ENCODE measurements at places on chromosomes 3 and 15.

DNA sequence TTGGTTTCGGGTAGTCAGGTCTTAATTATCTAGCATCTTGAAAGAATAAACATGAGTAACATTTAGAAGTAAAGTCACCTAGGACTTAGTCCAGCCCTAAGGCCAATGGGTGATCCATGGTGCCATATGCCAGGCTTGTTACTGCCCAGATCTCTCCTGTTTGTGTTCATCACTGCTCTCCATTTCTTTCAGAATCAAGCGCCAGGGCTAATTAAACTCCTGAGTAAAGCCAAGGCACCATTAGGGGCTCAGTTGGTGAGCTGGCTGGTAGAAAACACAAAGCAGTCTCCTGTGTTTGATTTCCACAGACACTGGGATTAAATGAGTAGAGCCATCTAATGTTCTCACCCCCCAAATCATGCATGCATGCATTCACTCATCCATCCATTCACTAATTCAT, 11.3 kb downstream of the CYP19A1 start:
- DNase-seq: no peak

DNA sequence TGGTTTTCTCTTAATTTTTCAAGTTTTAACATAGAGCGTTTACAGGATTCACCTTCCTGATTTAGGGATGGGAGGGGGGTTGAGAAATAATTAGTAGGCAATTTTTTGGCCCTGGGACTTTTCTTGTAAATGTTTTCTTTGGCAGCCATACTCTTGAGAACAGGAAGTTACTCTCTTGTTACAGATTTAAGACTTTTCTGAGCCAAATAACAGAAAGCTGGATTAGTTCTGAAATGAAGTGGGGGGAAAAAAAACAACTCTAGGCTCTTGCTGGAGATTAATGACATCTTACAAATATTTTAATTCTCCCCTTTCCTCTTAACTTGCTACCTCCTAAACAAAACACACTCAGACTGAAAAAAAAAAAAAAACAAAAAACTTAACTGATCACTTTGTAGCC, 13.8 kb upstream of the POLR2M start:
- no peak for DNase-seq

DNA sequence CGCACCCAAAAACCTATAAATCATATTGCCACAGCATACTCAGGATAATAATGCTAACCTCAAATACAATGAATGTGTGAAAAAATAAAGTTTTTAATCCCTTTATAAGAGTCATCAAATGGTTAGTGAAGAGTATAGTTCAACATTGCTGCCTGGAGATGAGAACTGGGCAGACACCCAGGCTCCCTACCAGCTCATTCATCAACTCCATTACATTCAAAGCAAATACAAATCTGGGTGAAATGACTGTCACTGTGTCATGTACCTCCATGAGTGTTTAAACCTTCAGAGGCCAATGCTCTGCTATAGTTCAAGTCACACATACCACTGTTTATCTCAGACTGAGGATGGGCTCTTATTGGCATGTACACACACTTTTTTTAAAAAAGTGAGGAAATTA, 167.2 kb upstream of the KCNMB2 start:
- DNase-seq: no peak

DNA sequence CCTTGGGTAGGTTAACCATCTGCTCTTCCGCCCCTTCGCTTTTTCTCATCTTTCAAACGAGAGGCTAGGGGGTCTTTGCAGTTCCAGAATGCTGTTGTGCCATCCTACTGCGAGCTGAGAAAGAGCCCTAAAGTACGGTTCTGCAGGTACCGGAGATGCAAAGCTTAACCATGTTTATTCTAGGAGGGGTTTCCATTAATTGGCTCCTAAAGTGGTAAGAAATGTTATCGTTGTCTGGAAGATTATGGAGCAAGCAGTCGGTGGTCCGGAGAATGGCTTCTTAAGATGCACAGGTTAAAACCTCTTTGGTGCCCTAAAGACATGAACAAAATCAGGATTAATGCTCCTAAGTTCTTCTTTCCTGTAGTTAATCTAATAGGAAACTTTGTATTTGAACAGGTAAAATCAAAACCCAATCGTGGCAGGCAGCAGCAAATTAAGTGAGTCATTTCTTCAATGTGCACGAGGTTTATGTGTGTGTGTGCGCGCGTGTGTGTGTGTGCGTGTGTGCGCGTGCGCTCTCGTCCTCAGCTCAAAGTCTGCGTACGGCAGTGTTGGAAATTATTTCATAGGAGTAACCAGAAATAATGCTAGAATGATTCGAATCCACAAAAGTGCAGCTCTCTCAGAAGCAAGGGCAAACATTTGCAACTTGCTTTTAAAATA, 772 bp downstream of the FAM81A start:
- DNase-seq: no peak

DNA sequence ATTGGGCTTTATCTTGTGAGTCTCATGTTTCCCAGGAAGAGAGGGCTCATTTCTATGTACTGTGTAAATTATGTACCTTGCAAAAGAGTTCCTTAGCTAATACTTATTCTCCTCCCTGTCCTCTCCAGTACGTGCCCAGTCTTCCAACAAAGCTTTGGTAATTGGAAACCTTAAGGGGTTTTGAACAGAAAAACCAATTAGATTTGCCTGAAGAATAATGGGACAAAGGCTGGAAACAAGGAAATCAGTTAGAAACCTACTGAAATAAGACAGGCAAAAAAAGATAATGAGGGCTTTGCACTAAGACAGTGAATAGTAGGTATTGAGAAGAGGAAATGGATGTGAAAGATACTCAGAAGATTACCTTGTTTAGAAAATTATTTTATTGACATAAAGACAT, 82.5 kb downstream of the SPRED1 start:
- DNase-seq: no peak

DNA sequence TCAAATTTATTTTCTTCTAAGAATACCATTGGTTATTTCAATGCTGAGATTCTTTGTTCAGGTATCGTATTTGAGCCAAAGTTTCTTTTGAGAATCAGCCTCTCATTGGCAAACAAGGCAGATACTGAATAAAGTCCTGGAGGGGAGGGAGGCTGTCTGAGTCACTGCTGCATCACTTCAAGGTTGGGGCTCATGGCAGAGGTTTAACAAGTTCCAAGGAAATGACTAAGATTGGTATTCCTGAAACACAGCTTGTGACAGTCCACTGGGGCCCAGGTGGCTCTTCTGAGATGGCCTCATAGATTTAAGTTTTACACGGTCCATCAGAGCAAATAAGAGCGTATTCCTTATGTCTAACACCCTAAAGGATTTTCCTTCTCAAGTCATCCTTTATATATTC, 213.8 kb upstream of the STAC start:
- no peak for DNase-seq

DNA sequence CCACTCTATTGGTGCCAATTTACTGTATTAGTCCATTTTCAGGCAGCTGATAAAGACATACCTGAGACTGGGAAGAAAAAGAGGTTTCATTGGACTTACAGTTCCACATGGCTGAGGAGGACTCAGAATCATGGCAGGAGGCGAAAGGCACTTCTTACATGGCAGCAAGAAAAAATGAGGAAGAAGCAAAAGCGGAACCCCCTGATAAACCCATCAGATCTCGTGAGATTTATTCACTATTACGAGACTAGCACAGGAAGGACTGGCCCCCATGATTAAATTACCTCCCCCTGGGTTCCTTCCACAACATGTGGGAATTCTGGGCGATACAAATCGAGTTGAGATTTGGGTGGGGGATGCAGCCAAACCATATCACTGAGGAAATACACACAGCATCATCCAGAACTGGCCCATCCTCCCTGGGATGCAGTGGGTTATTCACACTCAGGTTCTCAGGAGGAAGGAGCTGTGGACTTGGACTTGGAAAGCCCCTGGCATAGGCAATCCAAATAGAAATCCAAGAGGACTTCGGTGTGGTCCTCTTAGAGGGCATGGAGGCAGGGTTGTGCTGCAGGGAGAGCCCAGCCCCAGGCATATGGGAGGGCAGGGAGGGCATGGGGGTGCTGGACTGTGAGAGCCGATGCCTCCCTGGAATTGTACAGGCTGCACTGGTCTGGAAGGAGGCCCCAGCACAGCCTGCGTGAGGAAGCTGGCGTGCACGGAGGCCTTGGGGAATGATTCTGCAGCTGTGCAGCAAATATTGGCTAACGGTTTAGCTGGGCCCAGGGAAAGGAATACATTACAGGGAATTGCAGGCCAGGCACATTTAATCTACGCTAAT, 62.9 kb downstream of the EFCAB12 start:
- no peak for DNase-seq

DNA sequence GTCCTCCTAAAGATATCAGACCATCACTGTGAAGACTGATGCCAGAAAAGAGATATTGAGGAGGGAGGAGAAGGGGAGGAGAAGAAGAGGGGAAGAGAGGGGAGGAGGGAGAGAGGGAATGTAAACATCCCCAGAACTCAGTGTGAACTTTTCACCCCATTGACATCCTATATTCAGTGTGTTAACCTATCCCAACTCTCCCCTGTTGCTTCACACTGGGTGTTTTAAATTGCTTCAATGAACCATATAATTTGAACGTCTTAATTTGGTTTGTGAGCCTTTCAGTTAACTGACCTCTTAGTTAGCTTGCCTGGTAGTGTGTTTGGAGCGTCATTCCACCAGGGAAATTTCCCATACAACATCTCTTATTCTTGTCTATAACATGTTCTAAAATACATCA, 29.8 kb upstream of the PTPRG start:
- DNase-seq: no peak

DNA sequence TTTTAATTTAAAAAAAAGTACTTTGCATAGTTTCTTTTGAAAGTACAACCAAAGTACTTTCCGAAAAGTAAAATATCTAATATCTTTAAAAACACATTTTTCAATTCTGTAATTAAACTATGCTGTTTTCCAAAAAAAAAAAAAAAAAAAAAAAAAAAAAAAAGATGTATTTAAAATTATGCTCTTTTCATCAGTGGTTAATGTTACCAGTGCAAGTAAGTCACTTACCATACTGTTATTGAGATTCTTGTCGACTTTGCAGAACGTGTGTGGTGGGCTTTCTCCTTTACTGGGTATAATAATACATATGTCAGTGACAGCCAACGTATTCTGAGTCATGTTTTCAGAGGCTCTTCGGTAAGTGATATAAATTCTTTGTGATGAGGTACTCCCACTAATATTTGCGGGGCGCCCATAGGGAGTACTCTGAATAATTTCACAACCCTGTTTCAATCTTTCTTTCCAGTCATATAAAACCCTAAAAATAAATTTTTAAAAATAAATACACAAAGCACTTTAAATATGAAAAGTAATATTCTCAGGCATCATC, 39.9 kb downstream of the DENND4A start:
- DNase-seq: no peak

- no peak for DNase-seq
These were observed 58.6 kb downstream of the MRPL3 start for GRCh38 chr3:131444180-131444579.

DNA sequence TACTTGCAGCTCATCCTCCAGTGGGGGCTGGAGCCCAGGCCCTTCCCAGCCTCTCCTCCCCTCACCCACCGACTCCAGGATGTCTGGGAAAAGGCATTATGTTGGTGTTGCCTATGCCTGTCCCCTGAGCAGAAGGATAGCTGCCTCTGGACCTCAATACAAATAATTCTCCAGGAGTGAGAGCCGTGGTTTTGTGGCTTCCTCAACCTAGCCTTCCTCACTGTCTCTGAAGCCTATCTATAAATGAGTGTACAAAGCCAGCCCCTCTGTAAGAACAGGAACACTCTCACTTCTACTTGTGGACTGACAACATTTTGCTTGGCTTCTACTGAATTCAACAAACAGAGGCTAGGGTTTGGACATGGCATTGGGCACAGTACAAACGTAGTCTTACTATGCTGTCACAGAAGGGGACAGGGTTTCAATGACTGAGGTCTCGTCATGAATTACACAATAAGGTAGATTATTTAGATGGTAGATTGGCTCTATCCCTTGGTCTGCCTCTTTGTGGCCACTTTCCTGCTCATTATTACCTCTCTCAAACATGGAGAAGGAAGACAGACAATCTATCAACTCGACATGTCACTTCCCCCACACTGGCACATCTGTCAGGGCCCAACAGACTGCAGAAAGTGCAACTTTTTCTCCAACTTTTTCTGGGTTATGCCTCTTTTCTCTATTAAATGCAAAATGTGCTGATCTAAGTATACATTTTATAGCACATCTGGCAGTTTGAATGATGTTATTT, 82.8 kb upstream of the MEX3B start:
- DNase-seq: no peak

DNA sequence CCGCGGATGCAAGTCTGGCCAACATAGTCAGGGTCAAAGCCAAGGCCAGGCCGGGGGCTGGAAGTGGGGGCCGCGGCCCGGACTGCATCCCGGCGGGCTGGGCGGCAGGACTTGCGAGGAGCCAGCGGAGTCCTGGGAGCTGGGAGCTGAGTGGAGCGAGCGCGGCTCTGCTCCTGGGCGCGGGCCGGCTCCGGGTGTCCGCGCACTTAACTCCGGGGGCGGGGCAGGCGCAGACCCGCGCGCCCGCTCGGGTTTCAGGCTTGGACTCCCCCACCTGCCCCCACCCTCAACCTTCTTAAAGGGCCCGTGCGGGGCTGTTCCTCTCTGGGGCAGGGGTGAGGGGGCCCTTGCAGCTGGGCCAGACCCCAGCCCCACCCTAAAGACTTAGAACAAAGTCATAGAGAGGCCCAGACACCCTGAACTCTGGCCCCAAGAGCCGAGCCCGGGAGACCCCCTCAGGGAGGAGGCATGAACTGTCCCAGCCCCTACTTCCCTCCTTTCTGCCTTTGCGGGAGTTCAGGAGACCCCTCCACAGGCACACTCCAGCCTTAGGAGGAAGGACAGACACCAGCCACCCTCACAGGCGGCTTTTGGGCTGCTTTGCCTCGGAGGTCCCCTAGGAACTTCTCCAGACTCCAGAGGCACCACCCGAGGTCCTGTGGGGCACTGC, at the start of gene CSPG4:
Gene CSPG4, minus strand, starts transcription at position 181 of the 670 bp plus-strand sequence. Its CDS starts 93 bp downstream, at position 88.
- DNase-seq: no peak

- DNase-seq: no peak
These were observed 41.4 kb upstream of the GLCE start for GRCh38 chr15:69119001-69119400.

DNA sequence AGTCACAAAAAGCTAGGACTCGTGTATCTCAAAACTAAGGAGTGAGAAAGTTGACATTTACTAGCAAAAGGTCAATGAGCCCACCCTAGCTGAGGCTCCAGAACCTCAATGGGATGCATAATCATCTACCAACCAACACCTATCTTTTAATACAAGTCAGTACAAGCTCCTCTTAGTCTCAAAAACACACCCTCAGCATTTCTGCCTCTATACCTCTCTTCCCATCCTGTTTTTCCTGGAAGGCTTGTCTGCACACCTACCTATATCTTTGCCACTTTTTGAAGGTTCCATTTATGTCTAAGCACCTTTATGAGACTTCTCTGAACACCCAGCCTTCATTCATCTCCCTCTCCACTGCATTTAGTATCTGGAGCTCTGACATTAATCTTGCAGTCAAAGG, 10.0 kb downstream of the WWTR1 start:
- no peak for DNase-seq

DNA sequence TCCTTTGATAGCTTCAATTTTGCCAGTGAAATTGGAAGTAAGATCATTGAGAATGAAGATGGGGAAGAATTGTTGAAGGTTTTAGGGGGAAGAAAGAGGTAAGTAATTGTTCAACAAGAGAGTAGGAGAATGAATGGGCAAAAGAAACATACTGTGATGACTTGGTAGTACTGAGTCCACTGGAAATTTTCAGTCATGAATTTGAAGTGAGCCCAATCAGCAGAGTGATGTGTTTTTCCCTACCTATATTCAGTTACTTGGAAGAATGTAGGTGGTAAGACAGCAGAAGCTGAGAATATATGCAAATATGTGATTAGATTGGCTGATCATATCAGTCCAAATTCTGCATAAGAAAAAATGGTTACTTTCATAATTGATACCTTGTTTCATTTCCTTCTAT, 569.6 kb downstream of the AGBL1 start:
- DNase-seq: no peak

- DNase-seq: no peak
These were observed 280.2 kb upstream of the NR2E3 start for GRCh38 chr15:71530116-71530515.

- DNase-seq: no peak
These were observed 465.0 kb upstream of the ROBO1 start for GRCh38 chr3:80232760-80233159.
